Stimulated activated CD8-positive, alpha-beta memory T cell treated with anti-CD3 and anti-CD28 coated beads, Interleukin-12 subunit alpha, Interleukin-12 subunit beta, amount 100 ng/mL, for 4 hours (primary cell): ENCODE measurements at places on chromosomes 5 and 9.

DNA sequence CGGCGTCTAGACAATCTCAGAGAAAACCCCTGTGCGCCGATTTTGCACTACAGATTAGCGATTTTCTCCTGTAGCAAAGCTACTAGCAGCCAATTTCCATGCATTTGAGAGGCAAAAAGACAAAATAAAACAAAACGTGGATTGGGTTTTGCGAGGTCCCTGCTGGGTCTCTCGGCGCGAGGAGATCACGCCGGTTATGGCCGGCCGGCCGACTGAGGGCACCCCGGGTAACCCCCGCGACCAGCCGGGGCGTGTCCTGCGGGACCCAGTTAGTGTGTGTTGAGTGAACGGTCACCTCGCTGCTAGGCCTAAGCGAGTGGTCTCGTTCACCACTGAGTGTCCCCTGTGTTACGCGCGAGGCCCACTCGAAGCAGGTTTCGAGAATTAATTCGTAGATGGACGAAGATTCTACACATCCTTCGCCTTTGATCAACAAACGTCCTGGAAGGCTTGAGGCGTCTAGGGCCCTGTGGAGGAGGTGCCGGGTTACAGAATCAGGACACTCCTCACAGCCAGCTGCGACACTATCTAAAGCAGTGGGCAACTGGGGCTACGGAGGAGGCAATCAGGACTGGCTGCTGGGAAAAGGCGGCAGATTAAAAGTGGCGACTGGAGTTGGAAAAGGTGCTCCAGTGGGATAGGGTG lies 764 bp upstream of the VDAC1 start:
- no peak for DNase-seq

DNA sequence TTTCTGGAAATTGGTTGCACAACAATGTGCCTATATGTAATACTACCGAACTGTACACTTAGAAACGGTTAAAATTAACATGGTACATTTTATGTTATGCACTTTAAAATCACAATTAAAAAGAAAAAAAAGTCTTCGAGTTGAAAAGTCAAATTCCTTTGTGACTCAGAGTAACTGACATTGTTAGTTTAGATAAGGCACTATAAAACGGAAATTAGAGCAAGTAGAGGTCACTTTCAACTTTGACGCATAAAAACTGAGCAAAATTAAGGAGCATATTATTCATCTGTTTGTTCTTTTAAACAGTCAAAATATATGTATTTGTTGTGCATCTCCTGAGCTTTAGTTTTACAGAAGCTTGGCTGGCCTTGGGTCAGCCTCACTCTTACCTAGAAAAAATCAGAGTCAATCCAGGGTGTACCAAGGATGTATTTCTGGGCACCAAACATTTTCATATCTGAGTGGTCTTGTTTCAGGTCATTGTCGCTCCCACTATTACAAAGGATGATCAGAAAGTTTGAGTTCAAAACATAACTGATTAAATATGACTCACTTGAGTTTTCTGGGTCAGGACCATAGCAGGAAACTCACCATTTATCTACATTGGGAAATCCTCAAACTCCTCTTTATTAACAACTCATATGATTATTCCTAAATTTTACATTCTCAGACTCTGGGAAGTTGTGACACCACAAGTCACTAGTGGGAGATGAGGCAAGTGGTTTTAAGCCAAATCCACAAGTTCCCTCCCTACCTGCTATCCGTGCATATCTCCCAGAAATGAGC lies 160.6 kb downstream of the CCDC192 start:
- DNase-seq, result no peak

GRCh38 chr9:121455527-121456239 lies 44.0 kb downstream of the GGTA1 start:
- no peak for DNase-seq

- DNase-seq, result no peak
These were observed 42.1 kb downstream of the CLINT1 start for GRCh38 chr5:157816682-157817386.

GRCh38 chr9:31153250-31153840 lies 1231.1 kb upstream of the ACO1 start:
- no peak for DNase-seq

- DNase-seq, result no peak
These were observed 144.6 kb downstream of the CCDC171 start for GRCh38 chr9:15697446-15697851.

- DNase-seq, result no peak
These were observed 19.6 kb downstream of the INSYN2B start for GRCh38 chr5:169960659-169961058.

GRCh38 chr9:109224751-109225150 lies 57.7 kb upstream of the FRRS1L start:
- no peak for DNase-seq

DNA sequence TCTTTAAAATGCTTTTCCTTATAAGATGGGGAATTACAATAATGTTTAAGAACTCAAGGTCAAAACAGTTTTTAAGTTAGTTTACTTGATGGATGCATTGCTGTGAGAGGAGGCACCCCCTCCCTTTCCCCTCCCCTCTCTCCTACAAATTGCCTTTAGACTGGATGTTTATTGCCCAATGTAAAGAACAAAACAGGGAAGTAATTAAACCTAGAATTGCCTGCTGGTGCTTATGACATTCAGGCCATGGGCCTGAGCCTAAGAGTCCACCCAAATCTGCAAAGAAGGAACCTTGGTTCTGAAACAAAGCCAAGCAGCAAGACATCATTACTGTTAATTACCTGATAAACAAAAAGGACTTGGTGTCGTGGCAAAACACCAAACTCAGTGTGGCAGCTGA lies 630.3 kb downstream of the ISL1 start:
- no peak for DNase-seq

DNA sequence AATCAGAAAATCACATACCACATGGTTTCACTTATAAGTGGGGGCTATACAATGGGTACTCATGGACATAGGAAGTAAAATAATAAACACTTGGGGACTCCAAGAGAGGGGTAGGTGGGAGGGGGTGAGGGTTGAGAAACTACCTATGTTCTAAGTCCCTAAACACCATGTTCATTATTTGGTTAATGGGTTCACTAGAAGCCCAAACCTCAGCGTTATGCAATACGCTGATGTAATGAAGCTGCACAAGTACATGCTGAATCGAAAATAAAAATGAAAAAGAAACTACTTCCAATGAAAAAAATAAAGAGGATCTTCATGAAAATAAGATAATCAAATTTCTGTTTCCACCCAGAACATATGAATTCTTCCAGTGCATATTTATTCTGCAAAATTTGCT lies 208.5 kb downstream of the TMEM161B start:
- DNase-seq, result no peak

DNA sequence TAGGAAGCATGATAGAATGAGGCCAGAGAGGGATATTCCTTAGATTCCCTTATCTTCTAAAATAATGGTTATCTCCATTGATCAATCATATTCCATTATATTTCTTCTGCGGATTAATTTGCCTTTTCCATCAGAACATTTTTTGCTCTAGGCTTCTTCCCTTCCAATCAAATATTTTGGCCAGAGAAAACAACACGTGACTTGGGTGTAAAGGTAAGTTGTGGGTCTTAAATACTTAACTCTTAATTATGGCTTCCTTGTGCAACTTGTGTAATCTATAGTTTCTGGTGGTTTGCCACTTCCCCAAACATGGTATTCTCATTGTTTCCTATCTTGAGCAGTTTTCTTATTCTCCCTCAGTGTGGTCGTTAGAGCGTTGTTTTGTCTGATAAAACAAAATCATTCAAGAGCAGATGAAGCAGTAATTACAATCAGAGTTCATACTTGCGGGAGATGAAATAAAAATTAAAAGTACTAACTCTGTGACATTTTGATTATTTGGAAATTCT lies 889.3 kb downstream of the MAT2B start:
- DNase-seq, result no peak

GRCh38 chr5:16508730-16509531 lies 43.3 kb upstream of the ZNF622 start:
- no peak for DNase-seq

DNA sequence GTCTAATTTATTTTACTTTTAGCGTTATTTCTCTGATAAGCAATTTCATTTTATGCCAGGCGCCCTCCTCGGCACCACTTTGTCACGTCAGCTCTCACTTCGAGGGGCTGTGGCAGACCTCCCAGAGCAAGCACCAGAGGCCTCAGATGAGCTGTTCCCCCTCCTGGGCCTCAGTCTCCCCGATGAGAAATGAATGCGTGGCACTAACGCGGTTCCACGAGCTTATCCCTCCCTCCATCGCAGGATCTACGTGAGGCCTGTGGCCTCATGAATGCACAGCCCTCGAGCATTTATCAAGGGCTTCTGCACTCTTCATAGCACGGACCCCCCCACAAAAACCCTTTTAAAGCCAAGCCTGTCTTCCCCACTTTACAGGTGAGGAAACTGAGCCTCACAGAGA lies 205.2 kb downstream of the CDK5RAP2 start:
- DNase-seq, result no peak

GRCh38 chr9:134378901-134379338 lies 52.7 kb downstream of the RXRA start:
- DNase-seq, result no peak
